ENCODE measurements at places on chromosomes 13 and 19. TPM values are rescaled to one million over a fixed set of nuclear protein-coding genes. Genes with fewer than 3 reads are reported as not detected.

DNA sequence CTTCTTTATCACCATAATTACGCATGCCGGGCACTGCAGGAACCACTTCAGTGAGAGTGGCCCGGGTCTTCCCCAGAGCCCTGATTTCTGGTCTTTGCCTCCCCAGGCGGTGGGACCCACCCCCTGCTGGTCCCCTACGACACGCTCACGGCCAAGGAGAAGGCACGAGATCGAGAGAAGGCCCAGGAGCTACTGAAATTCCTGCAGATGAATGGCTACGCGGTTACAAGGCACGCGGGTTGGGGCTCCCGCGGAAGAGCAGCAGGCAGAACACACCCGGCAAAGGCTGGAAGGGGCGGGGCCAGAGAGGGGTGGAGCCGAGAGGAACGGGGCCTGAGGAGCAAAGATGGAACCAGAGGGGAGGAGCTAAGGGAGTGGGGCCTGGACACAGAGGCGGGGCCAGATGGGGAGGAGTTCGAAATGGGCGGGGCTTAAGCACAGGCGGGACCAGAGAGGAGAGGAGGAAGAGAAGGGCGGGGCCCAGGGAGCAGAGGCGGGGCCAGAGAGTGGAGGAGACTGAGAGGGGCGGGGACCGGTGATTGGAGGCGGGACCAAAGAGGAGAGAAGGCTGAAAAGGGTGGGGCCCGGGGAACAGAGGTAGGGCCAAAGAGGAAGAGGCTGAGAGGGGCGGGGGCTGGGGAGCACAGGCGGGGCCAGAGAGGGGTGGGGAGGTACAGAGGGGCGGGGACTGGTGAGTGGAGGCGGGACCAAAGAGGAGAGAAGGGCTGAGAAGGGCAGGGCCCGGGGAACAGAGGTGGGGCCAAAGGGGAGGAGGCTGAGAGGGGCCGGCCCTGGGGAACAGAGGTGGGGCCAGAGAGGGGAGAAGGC, 73.4 kb downstream of the RYR1 start:
- DNase-seq = peak; percentile 72

Gene B9D2
- total RNA-seq = 5.6 TPM

Gene GPR108
- total RNA-seq = 29.9 TPM

DNA sequence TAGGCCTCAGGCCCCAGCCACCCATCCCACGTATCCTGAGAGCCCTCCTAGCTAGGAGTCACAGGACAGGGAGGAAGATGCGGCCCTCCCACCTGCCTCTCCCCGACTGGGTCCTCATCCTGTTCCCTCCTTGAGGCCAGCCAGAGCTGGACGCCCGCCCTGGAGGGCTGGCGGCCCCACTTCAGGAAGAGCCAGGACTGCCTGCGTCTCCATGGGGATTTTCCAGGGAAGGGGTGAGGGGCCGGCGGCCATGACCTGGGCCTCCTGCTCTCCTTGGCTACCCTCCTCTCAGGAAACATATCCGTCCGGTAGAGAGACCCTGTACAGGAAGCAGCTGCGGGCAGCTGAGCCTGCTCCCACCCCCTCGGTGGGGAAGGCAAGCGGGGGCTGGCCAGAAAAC, 11.3 kb upstream of the PRKD2 start:
- DNase-seq = peak; percentile 67

- DNase-seq = no peak
These were observed 61.7 kb upstream of the WASF3 start for GRCh38 chr13:26495750-26496149.

Data from heart right ventricle (tissue), 16 donors.